NCI-H1105 treated with DMSO at 0.1 percent for 48 hours (cell line): ENCODE measurements at places on chromosomes 1 and 21.
A peak's percentile ranks its signal among the peaks of the same experiment; 100 is the strongest.

GRCh38 chr1:211912038-211912437, 81.5 kb upstream of the LPGAT1 start:
- DNase-seq = no peak

DNA sequence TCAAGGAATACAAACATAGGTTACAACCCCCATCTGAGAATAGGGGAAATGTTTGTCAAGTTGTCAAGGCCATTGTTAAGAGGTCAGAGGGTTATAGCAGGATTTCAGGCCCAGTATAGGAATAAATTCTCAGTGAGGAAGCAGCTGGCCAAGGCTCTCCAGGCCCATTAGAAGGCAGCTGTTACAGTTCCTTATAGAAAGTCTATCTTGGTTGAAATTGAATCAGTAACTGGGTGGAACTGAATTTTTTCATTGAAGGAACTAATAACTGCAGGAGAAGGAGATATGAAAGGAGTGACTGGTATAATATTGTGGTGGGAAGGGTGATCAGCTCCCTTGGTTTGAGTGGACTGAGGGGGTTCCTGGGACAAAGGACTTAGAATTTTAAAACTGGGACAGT, 134.1 kb downstream of the CYYR1 start:
- DNase-seq = no peak

DNA sequence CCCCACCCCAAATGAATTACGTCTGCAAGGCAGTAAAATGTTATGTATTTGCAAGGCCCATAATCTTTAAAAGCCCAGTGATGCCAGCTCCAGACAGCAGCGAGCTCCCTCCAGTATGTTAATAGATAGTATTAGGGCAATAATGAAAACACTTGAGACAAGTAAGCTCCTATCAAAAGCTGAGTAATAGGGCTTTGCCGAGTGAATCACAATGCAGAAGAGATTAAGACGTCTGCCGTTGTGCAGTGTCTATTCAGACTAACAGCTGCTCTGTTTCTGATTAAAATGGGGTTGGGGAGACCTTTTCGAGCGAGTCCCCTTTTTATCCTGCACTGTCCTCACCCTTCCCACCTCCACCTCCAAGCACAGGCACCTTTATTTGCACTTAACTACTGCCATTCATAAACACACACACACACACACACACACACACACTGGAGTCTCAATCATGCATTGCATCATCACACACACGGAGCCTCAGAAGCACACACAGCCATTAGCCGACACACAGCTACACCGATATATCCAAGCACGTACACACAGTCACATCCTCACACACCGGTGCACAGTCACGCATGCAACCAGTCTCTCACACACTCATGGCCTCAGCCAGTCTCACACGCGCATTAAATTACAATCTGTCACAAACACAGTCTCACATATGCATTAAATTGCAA, 46.0 kb upstream of the FOXO6 start:
- peak; percentile 82 for DNase-seq

GRCh38 chr21:45003331-45004058, 63.7 kb downstream of the SLX9 start:
- no peak for DNase-seq

DNA sequence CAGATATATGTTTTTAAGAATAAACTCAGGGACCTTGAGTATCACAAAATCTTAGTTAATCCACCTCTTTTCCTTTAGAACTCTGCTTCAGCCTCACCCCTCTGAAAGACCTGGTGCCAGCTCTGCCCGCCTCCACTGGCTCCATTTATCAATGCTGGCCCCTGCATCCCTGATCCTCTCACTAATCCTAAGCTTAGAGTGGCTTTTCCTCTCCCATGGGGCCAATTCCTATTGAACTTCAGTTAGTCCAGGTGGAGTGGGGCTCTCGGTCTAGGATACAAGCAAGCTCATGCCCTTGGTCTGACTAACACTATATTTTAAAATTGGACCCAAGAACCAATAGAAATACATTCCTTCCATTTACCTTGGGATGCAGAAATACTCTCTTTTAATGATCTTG, 87.0 kb downstream of the RGS7 start:
- DNase-seq = no peak

DNA sequence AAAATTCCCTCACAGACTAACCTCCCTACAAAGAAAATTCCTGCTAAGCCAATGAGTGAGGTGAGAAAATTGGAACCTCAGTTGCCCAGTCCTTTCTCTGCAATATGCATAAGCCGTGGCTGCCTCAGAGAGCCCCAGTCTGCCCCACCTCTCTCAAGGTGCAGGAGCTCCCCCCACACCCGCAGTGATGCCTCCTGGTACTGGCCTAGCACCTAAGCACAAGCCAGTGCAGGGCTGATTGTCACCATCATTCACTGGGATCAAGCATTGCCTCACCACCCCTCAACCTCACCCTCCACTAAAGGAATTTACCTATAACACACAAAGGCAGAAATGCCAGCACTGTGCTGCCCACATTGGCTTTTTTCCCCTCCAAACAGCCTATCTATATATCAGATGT, 56.9 kb downstream of the CD34 start:
- DNase-seq = no peak

GRCh38 chr1:243883551-243883950, 33.5 kb upstream of the AKT3 start:
- DNase-seq = no peak

DNA sequence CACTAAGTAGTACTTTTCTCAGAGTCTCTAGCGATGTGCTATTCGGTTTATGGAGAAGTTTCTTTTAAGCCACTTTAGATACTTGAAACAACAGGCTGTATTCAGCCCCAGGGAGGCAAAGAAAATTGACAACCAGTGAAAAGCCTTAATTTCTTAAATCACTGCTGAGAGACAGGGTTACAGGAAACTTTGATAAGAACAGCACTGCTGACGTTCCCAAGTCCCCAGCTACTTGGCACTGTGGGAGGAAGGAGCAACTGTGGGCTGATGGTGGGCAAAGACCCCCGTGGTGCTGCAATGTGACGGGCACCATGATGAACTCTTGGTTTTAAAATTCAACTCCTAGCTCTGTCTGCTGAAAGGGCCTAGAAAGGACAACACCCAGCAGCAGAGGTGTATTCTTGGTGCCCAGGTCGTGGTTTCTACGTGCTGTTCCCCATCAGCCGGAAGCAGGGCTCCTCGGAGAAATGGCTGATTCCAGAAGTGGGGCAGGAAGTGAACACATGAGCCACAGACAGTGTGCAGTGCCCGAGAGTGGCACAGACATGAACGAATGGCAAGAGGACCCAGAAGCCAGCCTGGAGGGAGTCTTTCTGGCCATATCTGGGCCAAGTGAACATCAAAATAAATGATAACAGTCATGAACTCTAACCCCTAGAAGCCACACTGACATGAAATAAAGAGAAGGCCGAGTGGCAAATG, 5.3 kb downstream of the PTTG1IP start:
- DNase-seq = no peak

GRCh38 chr1:230394134-230394533, 32.0 kb downstream of the PGBD5 start:
- DNase-seq = no peak

- no peak for DNase-seq
Observed at GRCh38 chr1:9904596-9904995, 5.5 kb downstream of the CTNNBIP1 start.

- DNase-seq = no peak
Observed at GRCh38 chr1:27993241-27993640, 33.5 kb downstream of the XKR8 start.

- no peak for DNase-seq
Observed at GRCh38 chr1:69172003-69173000, 395.4 kb upstream of the LRRC7 start.

DNA sequence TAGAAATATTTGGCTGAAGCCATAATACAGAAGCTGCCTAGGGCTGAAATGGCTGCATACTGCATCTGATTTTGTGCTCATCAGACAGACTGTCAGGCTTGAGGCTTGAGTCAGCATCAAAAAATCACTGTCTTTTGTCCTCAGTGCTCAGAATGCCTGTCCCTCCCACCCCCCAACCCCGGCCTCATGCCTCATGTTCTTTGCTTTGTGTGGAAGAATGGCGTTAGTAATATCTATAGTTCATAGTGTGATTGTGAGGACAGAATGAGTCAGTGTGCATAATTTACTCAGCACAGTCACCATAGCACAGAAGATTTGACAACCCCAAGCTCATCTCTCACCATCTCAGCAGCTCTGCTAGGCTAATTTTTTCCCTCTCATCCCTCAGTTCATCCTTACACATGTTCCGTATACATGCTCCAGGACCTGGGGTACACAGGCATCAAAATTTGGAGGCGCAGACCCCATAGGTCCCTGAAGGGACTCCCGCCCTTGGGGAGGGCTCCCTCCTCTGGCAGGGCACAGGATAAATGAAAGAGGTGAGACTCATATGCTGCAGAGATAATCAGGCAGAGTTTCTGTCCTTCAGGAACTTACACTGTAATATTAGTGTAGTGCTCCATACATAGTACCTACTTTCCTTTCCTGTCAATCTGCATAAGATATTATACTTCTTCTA, 159.1 kb upstream of the C8B start:
- no peak for DNase-seq

- no peak for DNase-seq
Observed at GRCh38 chr1:54165146-54165545, 12.3 kb upstream of the CDCP2 start.

GRCh38 chr1:30087465-30087864, 635.9 kb downstream of the MATN1 start:
- DNase-seq = no peak

DNA sequence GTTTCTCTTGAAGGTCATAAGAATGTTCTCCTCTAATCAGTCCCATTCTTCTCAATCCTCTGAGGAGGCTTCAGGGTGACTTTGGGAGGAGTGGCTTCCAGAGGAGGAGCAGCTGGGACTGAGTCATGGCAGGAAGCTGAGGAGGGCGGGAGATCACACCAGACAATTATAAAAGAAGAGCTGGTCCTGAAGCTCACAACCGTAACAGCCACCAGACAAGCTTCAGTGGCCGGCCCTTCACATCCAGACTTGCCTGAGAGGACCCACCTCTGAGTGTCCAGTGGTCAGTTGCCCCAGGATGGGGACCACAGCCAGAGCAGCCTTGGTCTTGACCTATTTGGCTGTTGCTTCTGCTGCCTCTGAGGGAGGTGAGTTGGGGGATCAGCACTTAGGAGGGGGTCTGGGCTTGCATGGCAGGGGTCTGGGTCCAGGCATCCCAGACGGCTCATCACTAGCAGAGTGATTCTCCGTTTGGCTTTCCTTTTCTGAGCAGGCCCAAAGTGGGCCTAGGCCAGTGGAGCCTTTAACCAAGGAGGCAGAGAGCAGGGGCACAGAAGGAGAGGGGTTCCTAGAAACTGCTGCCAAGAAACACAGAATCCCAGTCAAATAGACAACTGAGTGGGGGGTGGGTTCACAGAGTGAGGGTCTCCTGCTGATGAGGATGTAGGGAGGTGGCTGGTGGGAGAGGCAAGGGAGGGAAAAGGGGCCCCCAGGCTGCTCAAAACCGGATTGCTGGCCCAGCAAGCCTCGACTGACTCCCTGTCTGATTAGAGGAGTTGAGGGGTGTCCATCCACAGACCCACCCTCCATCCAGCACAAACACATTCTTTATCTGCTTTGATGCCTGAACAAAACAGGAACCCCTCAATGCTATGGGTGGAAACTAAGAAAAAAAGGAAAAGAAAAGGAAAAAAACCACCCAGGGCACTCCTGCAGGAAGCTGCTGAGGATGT, at the start of gene ECM1:
TSS of gene ECM1 (plus strand) at position 198 of the 953 bp plus-strand sequence. CDS start at position 299, 101 bp downstream.
- DNase-seq = no peak

- DNase-seq = no peak
Observed at GRCh38 chr1:36520771-36521420, 38.2 kb upstream of the CSF3R start.
